ENCODE measurements at places on chromosomes 5 and 9.

DNA sequence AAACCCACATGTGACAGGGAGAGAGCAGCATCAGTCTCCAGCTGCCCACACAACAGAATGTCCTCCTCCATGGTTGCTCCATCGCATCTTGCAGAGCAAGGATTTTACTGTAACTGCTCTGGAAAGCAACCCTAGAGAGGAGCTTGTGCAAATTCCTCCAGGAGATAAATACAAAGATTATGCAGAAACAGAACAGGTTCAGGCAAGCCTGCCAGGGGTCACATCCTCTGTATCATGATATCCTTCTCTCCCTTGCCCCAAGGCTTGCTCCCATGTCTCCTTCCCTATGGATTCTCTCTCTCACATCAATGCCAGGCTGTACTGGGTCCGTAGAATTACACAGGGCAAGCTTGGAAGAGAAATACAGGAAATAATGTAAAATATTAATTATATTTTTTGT is 226.0 kb downstream of the MPDZ start:
- no peak for DNase-seq

GRCh38 chr9:1462626-1463308 is 412.6 kb downstream of the DMRT2 start:
- DNase-seq, result no peak

DNA sequence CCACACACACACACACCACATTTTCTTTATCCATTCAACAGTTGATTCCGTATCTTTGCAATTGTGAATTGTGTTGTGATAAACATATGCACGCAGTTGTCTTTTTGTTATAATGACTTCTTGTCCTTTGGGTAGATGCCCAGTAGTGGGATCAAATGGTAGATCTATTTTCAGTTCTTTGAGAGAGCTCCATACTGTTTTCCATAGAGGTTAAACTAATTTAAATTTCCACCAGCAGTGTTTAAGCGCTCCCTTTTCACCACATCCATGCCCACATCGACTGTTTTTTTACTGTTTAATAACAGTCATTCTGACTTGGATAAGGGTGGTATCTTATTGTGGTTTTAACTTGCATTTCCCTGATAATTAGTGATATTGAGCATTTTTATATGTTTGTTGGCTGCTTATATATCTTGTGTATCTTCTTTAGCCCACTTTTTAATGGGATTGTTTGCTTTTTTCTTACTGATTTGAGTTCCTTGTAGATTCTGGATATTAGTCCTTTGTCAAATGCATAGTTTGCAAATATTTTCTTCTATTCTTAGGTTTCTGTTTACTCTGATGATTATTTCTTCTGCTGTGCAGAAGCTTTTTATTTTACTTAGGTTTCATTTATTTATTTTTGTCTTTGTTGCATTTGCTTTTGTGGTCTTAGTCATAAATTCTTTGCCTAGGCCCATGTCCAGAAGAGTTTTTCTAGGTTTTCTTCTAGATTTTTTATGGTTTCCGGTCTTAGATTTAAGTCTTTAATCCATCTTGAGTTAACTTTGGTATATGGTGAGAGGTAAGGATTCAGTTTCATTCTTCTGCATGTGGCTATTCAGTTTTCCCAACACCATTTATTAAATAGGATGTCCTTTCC is 82.4 kb downstream of the SH3RF2 start:
- no peak for DNase-seq

GRCh38 chr5:143400541-143401226 is 2.8 kb downstream of the NR3C1 start:
- no peak for DNase-seq

GRCh38 chr5:73682176-73682575 is 56.2 kb downstream of the ARHGEF28 start:
- no peak for DNase-seq

- peak; percentile 43 for DNase-seq
These were observed 1.2 kb downstream of the TENT4A start for GRCh38 chr5:6714226-6715041.

GRCh38 chr5:61256474-61256873 is 75.6 kb upstream of the ZSWIM6 start:
- DNase-seq, result no peak

GRCh38 chr9:114185570-114186490 is 30.5 kb downstream of the COL27A1 start:
- DNase-seq, result no peak

GRCh38 chr9:14103115-14103514 is 210.8 kb downstream of the NFIB start:
- DNase-seq, result no peak

DNA sequence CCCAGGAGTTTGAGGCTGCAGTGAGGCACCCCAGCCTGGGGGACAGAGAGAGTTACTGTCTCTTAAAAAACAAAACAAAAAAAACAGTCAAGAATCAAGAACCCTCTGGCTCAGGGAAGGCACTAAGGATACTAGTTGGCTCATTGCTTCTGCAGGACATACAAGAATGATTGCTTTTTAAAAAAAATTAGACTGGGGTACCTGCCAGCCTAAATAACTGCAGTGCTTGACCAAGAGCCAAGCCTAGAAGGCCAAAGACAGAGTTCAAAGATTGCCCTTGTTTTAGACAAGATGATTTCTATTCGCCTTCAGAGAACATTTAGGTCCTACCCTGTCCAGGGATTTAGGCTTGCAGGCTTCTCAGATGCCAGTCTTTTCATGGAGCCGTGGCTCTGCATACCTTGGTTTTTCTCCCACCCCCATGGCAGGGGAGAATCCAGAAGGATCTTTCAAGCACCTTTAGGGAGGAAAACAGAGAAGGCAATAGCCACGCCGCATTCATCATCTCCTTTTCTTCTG is 93.7 kb upstream of the IL6ST start:
- DNase-seq, result no peak

GRCh38 chr5:131812371-131813160 is 15.7 kb upstream of the FNIP1 start:
- DNase-seq, result no peak

- no peak for DNase-seq
These were observed 58.5 kb downstream of the ZNF462 start for GRCh38 chr9:106921341-106921899.

DNA sequence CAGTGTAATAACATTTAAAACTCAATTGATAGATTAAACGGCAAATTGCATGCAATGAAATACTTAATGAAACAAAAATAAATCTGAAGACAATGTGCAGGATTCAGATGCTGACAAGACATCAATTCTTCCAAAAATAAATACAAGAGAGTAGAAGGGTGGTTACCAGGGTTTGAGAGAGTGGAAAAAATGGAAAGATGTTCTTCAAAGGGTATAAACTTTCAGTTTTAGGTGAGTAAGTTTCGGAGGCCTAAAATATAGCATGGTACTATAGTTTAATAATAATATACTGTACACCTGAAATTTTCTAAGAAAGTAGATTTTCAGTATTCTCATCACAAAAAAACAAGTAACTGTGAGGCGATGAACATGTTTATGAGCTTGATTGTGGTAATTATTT is 48.2 kb upstream of the RASEF start:
- no peak for DNase-seq

- DNase-seq, result no peak
These were observed 294.8 kb upstream of the KIF2A start for GRCh38 chr5:62011089-62011664.

- no peak for DNase-seq
These were observed 3.2 kb upstream of the TLE4 start for GRCh38 chr9:79568337-79569101.

GRCh38 chr9:90188656-90189055 is 454.0 kb downstream of the DIRAS2 start:
- no peak for DNase-seq

GRCh38 chr5:136018814-136019783 is 9.7 kb upstream of the TGFBI start:
- DNase-seq, result no peak
